Vagina (tissue), 2 donors: ENCODE measurements at places on chromosomes 5 and 9. TPM values are rescaled to one million over a fixed set of nuclear protein-coding genes. Genes with fewer than 3 reads are reported as not detected.

Gene SPINK4
- total RNA-seq = not detected

Gene FABP6
- total RNA-seq = 2.9 TPM

Gene CBY3
- total RNA-seq = not detected

Gene FBN2
- total RNA-seq = 0.49 TPM

Gene SOWAHA
- total RNA-seq = not detected

Gene GRM6
- total RNA-seq = not detected

DNA sequence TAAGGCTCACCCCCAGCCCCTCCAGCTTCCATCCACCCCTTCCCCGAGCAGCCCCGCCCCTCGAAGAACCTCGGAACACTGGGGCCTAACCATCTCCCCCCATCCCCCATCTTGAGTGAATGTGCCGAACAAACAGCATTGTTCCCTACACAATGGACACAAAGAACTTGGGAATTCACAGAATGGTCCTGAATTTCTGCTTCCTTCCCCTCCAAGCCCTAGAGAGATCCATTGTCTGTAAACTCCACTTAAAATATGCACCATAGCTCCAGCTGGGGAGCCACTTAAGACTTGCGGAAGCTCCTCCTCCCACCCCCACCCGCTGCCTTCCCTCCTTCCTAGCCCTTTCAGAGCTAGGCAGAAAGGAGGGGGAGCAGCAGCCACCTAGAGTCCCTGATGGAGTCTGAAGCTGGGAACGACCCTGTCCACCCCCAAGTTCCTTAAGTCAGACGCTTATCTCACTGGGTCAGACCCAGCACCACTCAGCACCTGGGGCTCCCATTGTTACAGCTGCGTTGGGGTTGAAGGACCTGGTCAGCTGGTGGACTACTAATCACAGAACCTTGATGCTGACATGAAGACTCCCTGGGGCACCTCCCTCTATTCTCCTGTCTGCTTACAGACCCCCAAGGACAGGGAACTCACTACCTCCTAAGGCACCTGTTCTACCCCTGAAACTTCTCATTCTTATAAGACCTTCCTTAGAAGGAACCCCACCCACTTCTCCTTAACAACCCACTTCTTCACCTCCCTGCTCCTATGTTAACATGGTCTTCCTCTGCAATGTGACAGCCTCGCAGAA lies 61.4 kb downstream of the PCDH1 start:
- peaks cover 5% of the 10 kb centered on the region for H3K4me1 ChIP-seq
- H3K4me3 ChIP-seq = no peak overlapping the region
- no peaks in the 10 kb centered on the region for H3K27me3 ChIP-seq
- no peak overlapping the region for H3K27ac ChIP-seq
- no peaks in the 10 kb centered on the region for H3K36me3 ChIP-seq

- no peak overlapping the region for H3K4me3 ChIP-seq
- no peaks in the 10 kb centered on the region for H3K36me3 ChIP-seq
- H3K27me3 ChIP-seq = no peaks in the 10 kb centered on the region
- H3K4me1 ChIP-seq = peaks cover 78% of the 10 kb centered on the region
- DNase-seq = no peak
- no peak overlapping the region for H3K27ac ChIP-seq
Observed at GRCh38 chr9:135887585-135888050, 19.7 kb downstream of the CAMSAP1 start.

DNA sequence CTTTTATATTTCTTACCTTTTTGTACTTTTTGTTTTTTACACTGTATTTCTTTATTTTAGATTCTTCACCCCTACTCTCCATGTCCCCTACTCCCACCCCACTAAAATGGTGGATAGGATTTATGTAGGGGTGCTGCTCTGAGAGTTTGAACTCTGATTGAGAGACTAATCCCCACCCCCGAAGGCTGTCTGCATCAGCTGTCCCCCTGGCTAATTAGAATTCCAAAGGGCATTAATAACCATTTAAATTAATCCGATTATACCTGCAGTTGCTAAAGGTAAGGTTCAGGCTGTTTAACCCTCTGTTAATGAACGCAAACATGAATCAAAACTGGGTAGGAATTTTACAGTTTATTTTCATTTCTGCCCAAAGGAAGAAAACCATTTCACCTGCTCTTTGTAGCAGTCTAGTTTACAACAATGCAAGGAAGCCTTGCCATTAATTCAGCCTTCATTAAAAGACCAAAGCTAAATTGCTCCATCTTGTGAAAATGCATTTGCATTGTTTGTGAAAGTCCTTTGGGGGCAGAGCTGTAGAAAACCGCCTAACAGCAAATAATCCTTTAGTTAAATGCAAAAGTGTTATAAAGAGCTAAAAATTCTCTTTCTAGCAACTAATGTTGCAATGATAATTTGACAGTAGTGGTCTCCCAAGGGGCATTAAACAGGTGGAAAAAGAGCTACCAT lies 71.2 kb downstream of the ZCCHC7 start:
- H3K27ac ChIP-seq = no peak overlapping the region
- H3K36me3 ChIP-seq = no peaks in the 10 kb centered on the region
- no peaks in the 10 kb centered on the region for H3K4me1 ChIP-seq
- no peak for DNase-seq

DNA sequence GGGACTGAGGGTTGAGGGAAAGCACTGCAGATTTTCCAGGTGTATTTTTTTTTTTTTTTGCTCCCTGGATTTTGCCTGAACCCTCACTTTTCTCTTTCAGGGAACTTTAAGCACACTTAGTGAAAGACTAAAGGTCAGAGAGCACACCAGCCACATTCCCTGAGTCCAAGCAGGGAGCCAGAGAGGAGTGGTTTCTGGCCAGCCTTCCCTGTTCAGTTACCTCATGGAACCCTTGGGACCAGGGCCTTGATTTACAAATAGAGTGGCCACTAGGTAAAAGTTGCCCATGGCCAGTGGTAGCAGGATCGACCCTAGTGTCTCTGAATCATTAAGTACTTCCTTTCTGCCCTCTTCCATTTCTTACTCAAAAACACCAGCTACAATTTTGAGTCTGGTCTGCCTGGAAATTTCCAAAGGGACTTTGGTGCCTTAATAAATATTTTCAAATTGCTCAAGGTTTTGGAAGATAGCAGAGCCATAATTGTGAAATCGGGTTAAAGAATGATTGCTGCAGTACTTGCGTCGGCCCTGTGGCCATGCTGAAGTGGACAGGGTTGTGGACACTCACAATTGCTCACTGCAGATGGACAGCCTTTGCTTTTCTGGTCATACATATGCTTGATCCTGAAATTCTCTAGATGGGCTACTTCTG lies 14.5 kb downstream of the PALM2AKAP2 start:
- no peaks in the 10 kb centered on the region for H3K27me3 ChIP-seq
- H3K27ac ChIP-seq = peak overlapping the region; percentile 49

- no peak overlapping the region for H3K27ac ChIP-seq
- DNase-seq = no peak
- H3K27me3 ChIP-seq = no peaks in the 10 kb centered on the region
- H3K4me1 ChIP-seq = no peaks in the 10 kb centered on the region
- no peak overlapping the region for H3K4me3 ChIP-seq
Observed at GRCh38 chr5:145345511-145346287, 489.4 kb downstream of the PRELID2 start.

- DNase-seq = no peak
- no peaks in the 10 kb centered on the region for H3K27me3 ChIP-seq
- no peak overlapping the region for H3K4me3 ChIP-seq
- no peaks in the 10 kb centered on the region for H3K36me3 ChIP-seq
- H3K27ac ChIP-seq = no peak overlapping the region
Observed at GRCh38 chr9:34037626-34038025, 11.1 kb downstream of the UBAP2 start.

GRCh38 chr9:134112561-134112960 lies 23.3 kb upstream of the WDR5 start:
- no peaks in the 10 kb centered on the region for H3K4me1 ChIP-seq
- H3K27ac ChIP-seq = no peak overlapping the region
- no peaks in the 10 kb centered on the region for H3K36me3 ChIP-seq
- DNase-seq = no peak
- no peaks in the 10 kb centered on the region for H3K27me3 ChIP-seq
- no peak overlapping the region for H3K4me3 ChIP-seq

- no peak for DNase-seq
- no peak overlapping the region for H3K27ac ChIP-seq
- H3K27me3 ChIP-seq = no peaks in the 10 kb centered on the region
- no peaks in the 10 kb centered on the region for H3K4me1 ChIP-seq
- no peaks in the 10 kb centered on the region for H3K36me3 ChIP-seq
- no peak overlapping the region for H3K4me3 ChIP-seq
Observed at GRCh38 chr9:31188496-31188895, 1195.9 kb upstream of the ACO1 start.

GRCh38 chr9:761176-761792 lies 80.2 kb upstream of the DMRT1 start:
- H3K36me3 ChIP-seq = no peaks in the 10 kb centered on the region
- peaks cover 20% of the 10 kb centered on the region for H3K4me1 ChIP-seq
- H3K27ac ChIP-seq = peak overlapping the region; percentile 64
- no peaks in the 10 kb centered on the region for H3K27me3 ChIP-seq
- H3K4me3 ChIP-seq = no peak overlapping the region
- DNase-seq = no peak

DNA sequence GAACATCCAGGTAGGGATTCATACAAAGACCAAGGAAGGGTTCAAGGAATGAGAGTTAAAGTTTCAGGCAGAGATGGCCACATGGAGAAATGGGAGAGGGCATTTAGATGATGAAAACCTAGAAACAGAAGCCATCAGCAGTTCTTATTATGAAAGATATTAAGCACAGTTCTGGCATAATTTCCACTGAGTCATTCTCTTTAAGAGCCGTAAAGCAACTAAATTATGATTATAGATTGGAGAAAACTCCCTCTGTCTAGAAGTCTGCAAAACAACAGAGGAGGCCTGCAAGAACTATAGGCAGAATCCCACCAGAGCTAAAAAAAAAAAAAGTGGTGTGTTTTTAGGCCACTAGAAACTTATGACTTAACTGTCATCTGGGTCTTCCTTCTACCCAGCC lies 157.1 kb upstream of the MPDZ start:
- DNase-seq = no peak
- H3K4me3 ChIP-seq = no peak overlapping the region
- H3K36me3 ChIP-seq = no peaks in the 10 kb centered on the region
- no peaks in the 10 kb centered on the region for H3K27me3 ChIP-seq

DNA sequence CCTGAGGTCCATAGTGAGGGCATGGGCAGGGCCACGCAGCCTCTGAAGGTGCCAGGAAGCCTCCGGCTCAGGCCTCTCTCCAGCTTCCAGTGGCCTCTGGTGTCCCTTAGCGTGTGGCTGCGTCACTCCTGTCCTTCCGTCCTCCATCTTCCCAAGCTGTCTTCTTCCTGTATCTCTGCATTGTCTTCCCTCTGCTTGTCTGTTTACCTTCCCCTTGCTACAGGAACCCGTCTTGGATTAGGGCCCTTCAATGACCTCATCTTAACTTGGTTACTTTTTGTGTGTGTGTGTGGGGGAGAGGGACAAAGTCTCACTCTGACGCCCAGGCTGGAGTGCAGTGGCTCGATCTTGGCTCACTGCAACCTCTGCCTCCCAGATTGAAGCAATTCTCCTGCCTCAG lies 14.4 kb downstream of the ASS1 start:
- H3K27me3 ChIP-seq = no peaks in the 10 kb centered on the region
- peaks cover under 1% of the 10 kb centered on the region for H3K4me1 ChIP-seq
- no peak overlapping the region for H3K27ac ChIP-seq
- no peak for DNase-seq
- no peaks in the 10 kb centered on the region for H3K36me3 ChIP-seq

DNA sequence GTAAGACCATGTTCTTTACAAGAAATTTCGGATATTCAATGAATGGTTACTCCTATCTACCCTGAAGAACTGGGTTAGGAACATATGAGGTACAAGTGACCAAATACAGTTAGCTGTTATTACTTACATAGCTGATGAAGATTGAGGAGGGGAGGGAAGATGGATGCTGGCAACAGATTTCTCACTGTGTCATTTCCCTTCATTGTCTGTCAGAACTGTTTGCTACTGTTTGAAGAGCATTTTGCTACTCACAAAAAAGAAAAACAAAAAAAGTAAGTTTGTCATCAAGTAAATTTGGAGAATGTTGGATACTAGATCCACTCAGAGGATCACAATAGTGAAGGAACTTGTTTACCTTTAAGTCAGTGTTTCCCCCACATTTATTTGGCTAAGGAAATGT lies 53.7 kb downstream of the ENC1 start:
- H3K27ac ChIP-seq = no peak overlapping the region
- no peak for DNase-seq
- H3K4me1 ChIP-seq = no peaks in the 10 kb centered on the region
- H3K27me3 ChIP-seq = no peaks in the 10 kb centered on the region
- no peaks in the 10 kb centered on the region for H3K36me3 ChIP-seq

DNA sequence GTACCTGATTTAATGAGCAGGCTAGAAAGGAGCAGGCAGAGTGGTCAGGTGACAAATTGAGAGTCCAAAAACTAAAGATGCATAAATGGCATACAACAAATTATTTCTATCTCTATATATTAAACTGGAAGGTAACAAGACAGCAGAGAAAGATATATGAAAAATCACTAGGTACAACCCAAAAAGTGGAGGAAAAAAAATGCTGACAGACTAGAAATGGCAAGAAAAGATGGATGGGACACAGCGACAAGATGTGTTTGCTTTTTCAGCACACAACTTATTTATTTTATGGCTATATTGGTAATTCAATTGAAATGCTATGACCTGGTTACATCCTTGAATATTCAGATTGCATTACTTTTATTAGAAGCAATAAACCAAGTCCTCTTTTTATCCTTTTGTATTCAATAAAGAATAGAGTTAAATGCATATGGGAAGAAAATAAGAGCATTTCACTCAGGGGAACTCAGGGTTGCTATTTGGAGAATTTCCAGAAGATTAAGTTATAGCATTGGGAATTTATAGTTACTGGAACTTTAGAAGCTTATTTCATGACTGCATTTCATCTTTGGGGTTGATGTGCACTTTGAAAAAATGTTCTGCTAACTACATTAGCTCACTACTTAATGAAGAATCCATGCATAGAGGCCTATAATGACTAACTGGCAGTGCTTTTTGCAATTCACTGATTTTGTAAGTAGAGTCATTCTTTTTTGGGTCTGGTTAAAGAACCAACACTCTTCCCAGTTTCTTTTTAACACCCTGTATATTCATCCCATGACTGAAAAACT lies 566.6 kb upstream of the TUSC1 start:
- no peak overlapping the region for H3K27ac ChIP-seq
- H3K27me3 ChIP-seq = no peaks in the 10 kb centered on the region
- no peak overlapping the region for H3K4me3 ChIP-seq
- no peaks in the 10 kb centered on the region for H3K36me3 ChIP-seq

- no peaks in the 10 kb centered on the region for H3K27me3 ChIP-seq
- H3K4me1 ChIP-seq = peaks cover 78% of the 10 kb centered on the region
- H3K4me3 ChIP-seq = peak overlapping the region; percentile 72
- no peaks in the 10 kb centered on the region for H3K36me3 ChIP-seq
- H3K27ac ChIP-seq = peak overlapping the region; percentile 94
Observed at GRCh38 chr5:138543730-138544104, 681 bp upstream of the ETF1 start.

DNA sequence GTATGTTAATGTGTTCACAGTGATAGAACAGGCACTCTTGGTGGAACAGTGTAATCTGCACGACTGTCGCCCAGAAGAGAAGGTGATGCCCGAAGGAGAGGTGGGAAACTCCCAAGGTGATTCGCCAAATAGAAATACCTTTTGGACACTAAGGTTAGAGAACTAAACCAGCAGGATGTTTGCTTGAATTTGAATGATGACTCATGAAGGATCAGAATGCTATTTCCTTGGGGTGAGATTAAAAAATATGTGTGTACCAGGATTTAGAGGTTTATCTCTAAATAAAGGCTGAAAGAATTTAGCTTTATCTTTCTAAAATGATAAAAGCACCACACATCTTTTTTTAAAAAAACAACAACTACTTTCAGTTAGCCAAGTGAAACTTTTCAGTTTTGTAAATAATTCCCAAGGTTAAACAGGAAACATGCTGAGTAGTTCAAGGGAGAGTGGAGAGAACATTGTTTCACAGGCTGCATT lies 297.4 kb upstream of the TAS2R1 start:
- H3K27ac ChIP-seq = no peak overlapping the region
- DNase-seq = no peak
- no peaks in the 10 kb centered on the region for H3K27me3 ChIP-seq
- H3K4me3 ChIP-seq = no peak overlapping the region
- H3K36me3 ChIP-seq = no peaks in the 10 kb centered on the region
